ENCODE measurements at places on chromosomes 1 and 21.

GRCh38 chr1:183689762-183690204 is 36.7 kb upstream of the APOBEC4 start:
- no peak for DNase-seq

DNA sequence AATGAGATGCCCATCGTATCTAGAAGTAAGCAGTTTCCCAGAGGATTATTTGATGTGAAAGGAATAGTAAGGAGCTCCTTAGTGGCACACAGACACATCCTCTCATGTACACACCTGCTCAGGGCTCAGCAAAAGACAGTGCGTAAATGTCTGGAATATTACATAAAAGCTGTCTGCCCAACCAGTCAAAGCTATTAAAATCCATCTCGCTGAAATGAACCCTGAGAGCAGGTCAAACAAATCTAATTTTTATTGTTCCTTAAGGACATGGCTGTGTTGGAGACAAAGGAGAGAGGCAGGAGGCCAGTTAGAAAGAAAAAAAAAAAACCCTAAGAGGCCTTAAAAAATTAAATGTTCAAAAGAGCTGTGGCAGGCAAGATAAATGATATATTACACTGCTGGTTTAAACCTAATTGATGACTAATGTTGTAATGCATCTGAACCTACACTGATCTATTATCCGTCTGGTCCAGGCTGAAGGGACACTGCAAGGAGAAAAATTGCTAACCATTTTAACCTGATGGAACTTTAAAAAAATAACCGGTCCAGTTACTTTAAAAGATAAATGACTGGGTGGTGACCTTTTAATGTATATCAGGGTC is 58.5 kb upstream of the FGGY start:
- DNase-seq = no peak

GRCh38 chr1:160806109-160806665 is 10.2 kb downstream of the LY9 start:
- no peak for DNase-seq

DNA sequence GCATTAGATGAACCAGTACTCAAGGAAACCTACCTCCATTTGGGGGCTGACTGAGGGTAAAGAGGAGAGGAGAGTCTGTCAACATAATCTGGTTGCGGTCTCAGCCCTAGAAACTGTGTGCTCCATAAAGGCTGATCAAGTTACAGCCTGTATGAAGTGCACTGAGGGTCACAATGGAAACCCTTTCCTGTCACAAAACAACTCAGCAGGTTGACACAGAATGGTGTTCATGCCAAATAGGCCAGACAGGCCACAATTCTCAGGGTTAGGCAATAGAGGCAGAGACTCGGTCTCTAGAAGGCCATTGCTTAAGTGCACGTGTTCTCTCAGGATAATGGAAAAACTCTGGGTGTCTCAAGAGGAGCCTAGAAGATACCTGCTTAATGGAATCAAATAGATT is 4.1 kb upstream of the ANKRD35 start:
- DNase-seq = no peak

DNA sequence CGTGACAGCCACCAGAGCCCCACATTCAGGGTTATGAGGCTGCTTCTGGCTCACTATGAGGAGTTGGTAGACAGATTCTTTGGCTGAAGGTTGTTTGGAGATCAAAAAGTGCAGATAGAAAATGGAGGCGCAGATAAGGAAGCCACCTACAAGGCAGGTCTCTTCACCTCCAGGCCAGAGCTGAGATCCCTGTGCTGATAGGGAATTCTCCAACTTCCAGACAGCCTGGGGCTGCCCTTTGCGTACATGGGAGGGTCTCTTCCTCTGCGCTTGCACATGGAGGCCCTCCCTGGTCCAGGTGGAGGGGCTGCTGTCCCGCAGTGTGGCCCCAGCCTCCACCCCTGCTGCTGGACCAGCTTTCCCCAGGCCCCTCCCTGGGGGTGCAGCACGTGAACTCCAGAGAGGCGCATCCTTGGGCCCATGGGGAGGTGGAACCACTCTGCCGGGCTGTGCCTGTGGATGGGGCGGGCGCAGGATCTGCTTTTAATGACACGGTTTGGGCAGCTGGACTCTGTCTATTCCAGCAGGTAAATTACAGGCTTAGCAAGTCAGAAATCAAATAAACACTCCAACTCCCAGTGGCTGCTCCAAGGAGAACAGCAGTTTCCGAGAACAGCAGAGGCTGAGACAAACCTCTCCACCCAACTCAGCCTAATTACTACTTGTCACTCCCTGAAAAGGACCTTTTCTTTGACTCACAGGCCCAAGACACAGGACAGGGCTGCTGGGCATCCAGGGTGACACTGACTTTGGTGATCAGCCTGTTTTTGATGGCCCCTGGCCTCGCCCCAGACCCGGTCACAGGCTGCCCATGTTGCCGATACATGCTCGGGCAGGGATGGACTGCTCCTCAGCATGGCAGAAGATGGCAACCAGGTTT is 12.4 kb downstream of the OXCT2 start:
- DNase-seq = no peak

GRCh38 chr1:107963601-107964335 is 1.2 kb downstream of the VAV3 start:
- peak; percentile 13 for DNase-seq

GRCh38 chr1:158212320-158212719 is 31.6 kb downstream of the CD1D start:
- no peak for DNase-seq

DNA sequence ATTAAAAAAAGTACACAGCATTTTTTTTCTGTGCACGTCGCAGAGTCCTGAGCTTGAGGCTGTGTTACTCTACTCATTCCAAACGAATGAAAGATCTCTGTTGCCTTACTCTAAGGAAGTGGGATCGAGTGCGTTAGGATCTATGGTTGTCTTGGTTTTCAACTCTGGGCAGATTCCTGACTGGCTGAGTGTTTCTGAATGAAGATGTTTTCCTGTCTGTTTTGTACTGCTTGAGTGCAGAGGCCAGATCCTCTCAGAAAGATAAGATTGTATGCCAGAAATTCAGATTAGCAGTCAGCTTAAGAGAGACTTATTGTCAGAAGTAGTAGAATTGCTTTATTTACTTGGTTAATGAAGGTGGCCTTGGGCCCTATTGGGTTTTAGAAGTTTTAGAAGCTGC is 14.0 kb downstream of the PLA2G2E start:
- no peak for DNase-seq

- no peak for DNase-seq
These were observed 3.1 kb downstream of the PRDM2 start for GRCh38 chr1:13703128-13703513.

DNA sequence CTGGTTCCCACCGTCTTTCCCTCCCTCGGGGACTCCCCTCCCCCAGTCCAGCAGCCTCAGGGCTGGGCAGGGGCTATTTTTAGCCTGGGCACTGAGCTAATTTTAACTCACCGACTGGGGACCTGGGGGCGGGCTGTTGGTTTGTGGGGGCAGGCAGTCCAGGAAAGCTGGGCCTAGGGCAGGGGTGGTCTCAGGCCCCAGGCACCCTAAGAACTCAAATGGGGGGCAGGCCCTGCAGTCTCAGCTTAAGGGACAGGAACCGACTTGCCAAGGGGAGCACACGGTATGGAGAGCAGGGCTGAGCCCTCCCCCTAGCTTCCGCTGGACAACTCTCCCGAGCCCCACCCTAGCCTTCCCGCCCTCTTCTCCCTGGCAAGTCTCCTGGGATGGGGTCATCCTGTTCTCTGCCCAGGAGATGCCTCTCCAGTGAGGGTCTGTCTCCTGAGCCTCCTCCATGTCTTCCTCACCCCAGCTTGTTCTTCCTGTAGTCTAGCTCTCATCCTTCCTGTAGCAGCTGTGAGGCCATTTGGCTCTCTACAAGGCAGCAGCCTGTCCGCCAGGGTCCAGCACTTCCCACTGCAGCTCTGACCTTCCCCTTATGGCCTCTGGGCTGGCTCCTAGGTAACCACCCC is 10.1 kb downstream of the MEF2D start:
- DNase-seq = no peak

DNA sequence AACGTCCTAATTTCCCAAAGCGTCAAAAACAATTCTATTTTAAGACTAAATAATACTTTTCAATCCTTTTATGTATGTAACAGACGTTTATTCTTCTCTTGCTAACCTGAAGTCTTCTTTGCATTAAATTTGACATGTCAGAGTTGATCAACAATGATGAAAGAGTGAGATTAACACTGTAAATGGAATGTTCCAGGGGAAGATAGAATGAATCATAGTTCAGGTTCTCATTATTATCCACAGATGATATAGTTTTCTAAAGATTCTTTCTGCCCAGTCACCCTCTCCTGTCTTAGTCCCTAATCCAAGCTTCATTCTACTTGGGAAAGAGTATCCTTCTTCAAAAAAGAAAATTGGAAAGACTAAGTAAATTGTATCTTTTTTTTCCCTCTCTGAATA is 38.9 kb downstream of the SDCCAG8 start:
- peak; percentile 63 for DNase-seq

- peak; percentile 39 for DNase-seq
These were observed 14.7 kb upstream of the BOLA1 start for GRCh38 chr1:149884433-149885338.

DNA sequence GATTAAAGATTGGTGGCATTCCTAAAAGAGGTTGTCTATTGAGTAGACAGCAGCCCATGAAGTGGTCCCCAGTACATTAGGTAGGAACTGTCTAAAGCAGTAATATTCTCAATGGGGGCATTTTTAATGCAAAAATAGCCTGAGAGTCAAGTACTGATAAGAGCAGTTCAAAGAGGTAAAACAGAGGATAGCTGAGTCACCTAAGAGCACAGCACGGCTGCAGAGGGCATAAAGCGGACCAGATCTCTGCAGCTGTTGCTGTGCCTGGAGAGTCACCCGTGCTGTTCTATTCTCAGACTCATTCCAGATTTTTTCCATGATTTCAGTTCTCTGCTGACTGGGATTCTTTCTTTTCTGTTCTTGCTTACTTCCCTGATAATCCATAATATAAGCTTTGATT is 313.2 kb downstream of the OLFM3 start:
- DNase-seq = no peak

- DNase-seq = peak; percentile 43
These were observed 140.8 kb downstream of the FMN2 start for GRCh38 chr1:240232530-240232929.

- DNase-seq = no peak
These were observed 28.1 kb upstream of the SDC3 start for GRCh38 chr1:30936541-30937171.

DNA sequence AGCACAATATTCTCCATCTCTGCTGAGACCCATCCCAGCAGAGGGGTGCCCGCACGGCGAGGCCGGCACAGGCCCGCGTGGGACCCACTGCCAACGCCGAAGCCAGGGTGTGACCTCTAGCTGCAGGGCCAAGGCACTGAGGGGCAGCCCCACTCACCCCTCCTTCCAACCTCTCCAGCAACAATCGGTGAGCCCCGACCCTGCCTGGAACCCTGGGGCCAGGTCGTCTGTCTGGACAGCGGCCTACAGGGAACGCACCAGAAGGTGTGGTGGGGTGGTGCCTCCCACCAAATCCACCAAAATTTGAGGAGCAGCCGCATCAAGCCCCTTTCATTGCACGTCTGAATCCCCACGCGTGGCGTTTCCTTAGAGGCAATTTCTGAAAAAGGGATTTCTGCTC is 63.0 kb upstream of the ADARB1 start:
- DNase-seq = no peak

- peak; percentile 37 for DNase-seq
These were observed 31.9 kb downstream of the NEK2 start for GRCh38 chr1:211643324-211644212.

- DNase-seq = no peak
These were observed 263.4 kb downstream of the NPHP4 start for GRCh38 chr1:5728663-5729355.

DNA sequence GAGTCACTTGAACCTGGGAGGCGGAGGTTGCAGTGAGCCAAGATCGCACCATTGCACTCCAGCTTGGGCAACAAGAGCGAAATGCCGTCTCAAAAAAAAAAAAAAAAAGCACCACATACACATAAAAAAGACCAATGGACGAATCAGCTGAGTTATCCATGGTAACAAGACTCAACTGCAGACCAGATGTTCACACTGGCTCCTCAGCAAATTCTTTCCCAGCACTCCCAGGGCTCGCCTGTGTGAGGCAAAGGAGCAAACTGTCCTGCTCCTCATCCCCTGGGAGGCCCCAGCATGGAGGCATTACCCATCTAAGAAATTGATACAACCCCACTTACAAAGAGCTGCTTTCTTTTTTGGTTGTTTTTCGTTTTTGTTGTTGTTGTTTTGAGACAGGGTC is 3.1 kb downstream of the TMEM234 start:
- no peak for DNase-seq

GRCh38 chr21:44024887-44025353 is 12.8 kb downstream of the TRAPPC10 start:
- peak; percentile 80 for DNase-seq

DNA sequence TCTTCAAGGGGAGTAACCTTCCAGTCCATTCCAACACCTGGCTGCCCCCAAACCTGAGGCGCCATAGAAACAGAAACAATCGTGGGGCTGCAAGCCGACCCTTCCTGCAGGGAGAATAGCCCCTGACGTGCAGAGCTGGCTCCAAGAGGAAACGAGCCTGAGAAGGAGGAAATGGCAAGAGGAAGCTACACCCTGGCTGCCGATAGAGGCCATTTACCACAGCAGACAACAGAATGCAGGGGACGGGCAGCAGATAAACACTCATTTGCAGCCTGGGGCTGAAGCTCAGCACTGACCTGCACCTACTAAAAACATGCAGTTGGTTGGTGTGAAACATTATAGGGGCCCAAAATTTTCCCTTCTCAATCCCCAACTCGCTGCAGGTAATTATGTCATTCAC is 8.7 kb upstream of the TDRD10 start:
- DNase-seq = no peak

DNA sequence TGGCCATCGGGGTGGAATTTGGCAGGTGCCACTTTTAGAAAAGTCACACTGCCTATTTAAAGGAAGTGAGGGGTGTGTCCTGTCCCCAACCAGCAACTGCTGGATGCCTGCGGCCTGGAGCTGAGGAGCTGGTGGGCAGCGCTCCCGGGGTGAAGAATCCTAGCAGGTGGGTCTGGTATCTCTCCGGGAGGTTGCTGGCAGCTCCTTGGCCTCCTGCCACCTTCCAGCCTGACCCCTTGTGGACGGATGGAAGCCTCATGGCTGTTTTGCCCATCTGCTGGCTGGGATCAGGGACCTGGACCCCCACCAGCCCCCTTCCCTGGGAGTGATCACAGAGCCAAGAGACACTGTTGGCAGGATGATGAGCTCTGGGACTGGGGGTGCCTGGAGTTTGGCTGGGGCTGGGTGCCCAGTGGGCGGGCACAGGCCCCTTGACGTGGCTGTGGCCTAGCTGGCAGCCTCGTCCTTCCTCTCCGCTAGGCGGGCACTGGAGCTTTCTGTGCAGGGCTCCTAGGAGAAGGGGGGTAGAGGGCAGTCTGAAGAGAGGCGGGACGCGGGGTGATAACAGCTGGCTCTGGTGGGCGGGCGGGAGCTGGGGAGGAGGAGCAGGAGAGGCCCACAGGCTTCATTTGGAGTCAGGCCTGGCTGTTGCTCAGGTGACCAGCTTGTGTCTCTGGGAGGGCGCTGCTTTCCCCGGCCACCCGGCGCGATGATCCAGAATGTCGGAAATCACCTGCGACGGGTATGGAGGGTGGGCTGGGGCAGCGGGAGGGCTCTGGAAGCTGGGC is at the start of gene ACOT11:
Gene ACOT11, plus strand, starts transcription at position 628 of the 788 bp plus-strand sequence. Its CDS starts 82 bp downstream, at position 710.
- DNase-seq = peak; percentile 57
